ENCODE measurements at places on chromosomes 1 and 21. TPM values are rescaled to one million over a fixed set of nuclear protein-coding genes. Genes with fewer than 3 reads are reported as not detected.

DNA sequence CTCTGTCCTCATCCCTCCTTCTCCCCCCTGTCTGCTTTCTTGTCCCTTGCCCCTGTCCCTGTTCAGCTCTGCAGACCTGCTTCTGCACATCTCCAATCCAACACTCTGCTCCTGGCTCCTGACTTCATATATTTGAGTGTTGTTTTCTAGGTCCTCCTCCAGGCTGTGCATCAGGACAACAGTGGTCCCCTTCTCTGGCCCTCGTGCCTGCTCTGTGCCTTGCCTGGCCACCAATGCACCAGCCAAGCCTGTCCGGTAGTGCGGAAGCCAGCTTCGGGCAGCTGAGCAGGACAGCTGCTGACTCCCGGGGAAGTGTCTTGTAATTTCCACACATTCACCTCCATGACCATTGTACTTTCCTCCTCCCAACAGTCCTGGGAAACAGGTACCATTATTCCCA lies 203.4 kb upstream of the RAB4A start:
- H3K27me3 ChIP-seq, result peaks cover 45% of the 10 kb centered on the region
- no peak for DNase-seq
- H3K27ac ChIP-seq, result no peak overlapping the region

Gene TDRD10
- total RNA-seq, result not detected

DNA sequence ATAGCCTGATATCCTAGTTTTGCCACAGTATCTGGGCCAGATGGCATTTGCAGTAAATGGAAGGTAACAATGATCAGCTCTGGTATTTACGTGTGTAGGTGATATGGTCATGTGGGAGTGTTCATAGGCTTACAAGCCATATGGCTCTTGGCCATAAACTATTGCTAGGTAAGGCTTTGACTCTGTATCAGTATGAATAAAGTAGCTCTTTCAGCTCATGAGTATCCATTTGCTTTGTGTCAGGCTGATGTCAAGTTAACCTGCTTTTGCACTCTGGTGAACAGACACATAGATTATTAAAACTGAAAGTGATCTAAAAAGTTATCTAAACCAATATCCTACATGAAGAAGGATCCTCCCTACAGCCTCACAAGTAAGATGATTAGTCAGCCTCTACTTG lies 69.0 kb downstream of the DDR2 start:
- no peaks in the 10 kb centered on the region for H3K36me3 ChIP-seq
- no peak for DNase-seq
- peaks cover 23% of the 10 kb centered on the region for H3K4me1 ChIP-seq
- H3K4me3 ChIP-seq, result no peak overlapping the region
- H3K27me3 ChIP-seq, result no peaks in the 10 kb centered on the region
- H3K27ac ChIP-seq, result no peak overlapping the region

DNA sequence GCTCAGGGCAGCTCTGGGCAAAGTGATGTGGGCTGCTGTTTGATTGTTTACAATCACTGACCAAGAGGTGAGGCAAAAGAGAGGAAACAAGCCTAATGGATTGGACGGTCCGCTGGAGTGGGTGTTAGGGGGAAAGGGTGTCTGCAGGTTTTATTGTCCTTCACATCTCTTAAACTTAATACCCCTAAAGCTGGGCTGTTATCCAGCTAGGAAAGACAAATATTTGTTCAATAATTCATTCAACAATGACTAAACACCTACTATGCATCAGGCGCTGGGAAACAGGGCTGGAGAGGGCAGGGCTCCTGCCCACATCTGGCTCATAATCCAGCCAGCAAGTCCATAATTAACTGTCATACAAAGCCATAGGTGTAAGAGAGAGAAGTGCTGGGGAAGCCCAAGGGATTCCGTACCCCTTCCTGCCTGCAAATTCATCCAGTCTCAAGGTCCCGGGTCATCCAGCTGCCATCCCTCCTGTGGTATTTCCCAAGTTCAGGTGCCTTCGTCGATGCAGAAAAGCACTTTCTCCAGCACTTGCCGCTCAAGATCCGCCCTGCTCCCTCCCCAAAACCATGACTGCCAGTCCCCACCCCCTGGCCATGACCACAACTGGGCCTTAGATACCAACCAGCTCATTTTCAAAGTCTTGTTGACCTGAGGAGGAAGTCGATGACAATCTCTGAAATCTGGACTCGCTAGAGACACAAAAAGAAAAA lies 10.7 kb downstream of the TMEM63A start:
- peaks cover 59% of the 10 kb centered on the region for H3K4me1 ChIP-seq
- peak overlapping the region; percentile 36 for H3K27ac ChIP-seq
- DNase-seq, result peak; percentile 75
- H3K4me3 ChIP-seq, result no peak overlapping the region
- no peaks in the 10 kb centered on the region for H3K27me3 ChIP-seq

DNA sequence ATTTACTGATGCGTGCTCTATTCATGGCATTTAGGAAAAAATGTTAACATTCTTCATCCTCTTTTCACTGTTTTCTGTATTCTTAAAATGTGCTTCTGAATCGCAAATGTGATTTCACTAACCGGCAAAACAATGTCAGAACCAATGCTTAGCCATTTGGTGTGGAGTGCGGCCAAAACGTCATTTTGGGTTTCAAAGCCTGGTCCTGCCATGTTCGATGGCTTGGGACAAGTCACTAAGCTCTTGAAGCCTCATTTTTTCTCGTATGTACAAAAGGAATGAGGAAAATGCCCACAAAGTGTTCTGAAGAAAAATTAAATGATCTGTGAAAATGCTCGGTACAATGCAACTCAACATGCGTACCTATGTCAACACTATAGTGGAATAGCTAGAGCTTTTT lies 175.3 kb downstream of the APP start:
- no peak overlapping the region for H3K27ac ChIP-seq
- H3K36me3 ChIP-seq, result no peaks in the 10 kb centered on the region
- no peaks in the 10 kb centered on the region for H3K27me3 ChIP-seq
- DNase-seq, result no peak

DNA sequence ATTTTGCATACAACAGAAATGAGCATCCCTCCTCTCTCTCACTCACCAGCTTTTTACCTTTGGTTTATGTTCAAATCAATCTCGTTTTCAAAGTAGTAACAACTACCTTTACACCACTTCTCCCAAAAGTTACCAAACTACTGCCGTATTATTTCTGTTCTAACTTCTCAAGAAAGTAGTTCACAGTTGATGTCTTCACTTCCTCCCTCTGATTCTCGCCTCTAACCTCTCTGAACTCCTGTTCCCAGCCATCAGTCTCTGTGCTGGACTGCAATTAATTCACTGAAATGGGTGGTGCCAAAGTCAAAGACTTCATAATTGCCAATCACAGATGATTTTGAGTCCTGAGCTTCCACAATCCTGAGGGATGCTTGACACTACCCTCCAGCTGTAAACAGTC lies 54.0 kb downstream of the ZNF281 start:
- H3K4me3 ChIP-seq, result no peak overlapping the region
- H3K27ac ChIP-seq, result no peak overlapping the region
- no peaks in the 10 kb centered on the region for H3K27me3 ChIP-seq
- DNase-seq, result no peak
- peaks cover 26% of the 10 kb centered on the region for H3K4me1 ChIP-seq
- no peaks in the 10 kb centered on the region for H3K36me3 ChIP-seq

GRCh38 chr21:14737284-14737691 lies 191.2 kb upstream of the SAMSN1 start:
- no peak overlapping the region for H3K4me3 ChIP-seq
- H3K36me3 ChIP-seq, result no peaks in the 10 kb centered on the region
- no peaks in the 10 kb centered on the region for H3K27me3 ChIP-seq
- H3K4me1 ChIP-seq, result peaks cover 7% of the 10 kb centered on the region
- no peak overlapping the region for H3K27ac ChIP-seq
- no peak for DNase-seq

Gene SPRR2E
- total RNA-seq, result not detected

DNA sequence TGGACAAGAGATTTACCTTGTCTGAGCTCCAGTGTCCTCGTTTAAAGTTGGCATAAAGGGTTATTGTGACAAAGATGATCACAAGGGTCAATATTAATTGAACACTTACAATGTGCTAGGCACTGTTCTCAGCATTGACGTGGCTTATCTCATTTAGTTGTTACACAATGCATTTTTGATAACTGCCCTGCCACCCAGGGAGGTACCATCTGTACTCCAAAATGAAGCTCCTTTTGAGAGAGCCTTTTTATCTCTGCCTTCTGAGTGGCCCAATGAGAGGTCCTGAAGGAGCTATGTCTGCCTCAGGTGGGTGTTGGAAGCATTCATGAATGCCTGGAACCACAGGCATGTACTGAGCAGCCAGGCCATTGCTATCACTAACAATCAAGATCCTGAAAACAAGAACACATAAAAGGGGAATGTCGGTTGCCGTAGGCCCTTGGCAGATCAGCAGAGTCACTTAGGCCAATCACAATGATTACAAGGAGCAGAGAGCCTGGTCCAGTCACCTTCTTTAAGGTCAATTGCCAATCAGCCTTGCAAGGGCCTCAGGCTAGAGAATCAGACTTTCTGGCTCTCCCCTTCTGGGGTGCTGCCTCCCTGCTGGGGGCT lies 78.5 kb downstream of the NMNAT2 start:
- H3K4me3 ChIP-seq, result no peak overlapping the region
- no peaks in the 10 kb centered on the region for H3K36me3 ChIP-seq
- no peaks in the 10 kb centered on the region for H3K27me3 ChIP-seq
- no peak for DNase-seq
- peaks cover 18% of the 10 kb centered on the region for H3K4me1 ChIP-seq

- peak overlapping the region; percentile 22 for H3K27ac ChIP-seq
- H3K4me1 ChIP-seq, result peaks cover 13% of the 10 kb centered on the region
- no peaks in the 10 kb centered on the region for H3K27me3 ChIP-seq
- H3K4me3 ChIP-seq, result no peak overlapping the region
These were observed 14.9 kb upstream of the RAB42 start for GRCh38 chr1:28577052-28577678.

Gene NUDT17
- 1.0 TPM for total RNA-seq

GRCh38 chr1:170267317-170267716 lies 121.6 kb downstream of the NTMT2 start:
- H3K4me3 ChIP-seq, result no peak overlapping the region
- no peaks in the 10 kb centered on the region for H3K27me3 ChIP-seq
- no peaks in the 10 kb centered on the region for H3K4me1 ChIP-seq
- no peaks in the 10 kb centered on the region for H3K36me3 ChIP-seq
- no peak for DNase-seq

Gene DDI2
- 38.0 TPM for total RNA-seq

Gene MYCBP
- 51.9 TPM for total RNA-seq

DNA sequence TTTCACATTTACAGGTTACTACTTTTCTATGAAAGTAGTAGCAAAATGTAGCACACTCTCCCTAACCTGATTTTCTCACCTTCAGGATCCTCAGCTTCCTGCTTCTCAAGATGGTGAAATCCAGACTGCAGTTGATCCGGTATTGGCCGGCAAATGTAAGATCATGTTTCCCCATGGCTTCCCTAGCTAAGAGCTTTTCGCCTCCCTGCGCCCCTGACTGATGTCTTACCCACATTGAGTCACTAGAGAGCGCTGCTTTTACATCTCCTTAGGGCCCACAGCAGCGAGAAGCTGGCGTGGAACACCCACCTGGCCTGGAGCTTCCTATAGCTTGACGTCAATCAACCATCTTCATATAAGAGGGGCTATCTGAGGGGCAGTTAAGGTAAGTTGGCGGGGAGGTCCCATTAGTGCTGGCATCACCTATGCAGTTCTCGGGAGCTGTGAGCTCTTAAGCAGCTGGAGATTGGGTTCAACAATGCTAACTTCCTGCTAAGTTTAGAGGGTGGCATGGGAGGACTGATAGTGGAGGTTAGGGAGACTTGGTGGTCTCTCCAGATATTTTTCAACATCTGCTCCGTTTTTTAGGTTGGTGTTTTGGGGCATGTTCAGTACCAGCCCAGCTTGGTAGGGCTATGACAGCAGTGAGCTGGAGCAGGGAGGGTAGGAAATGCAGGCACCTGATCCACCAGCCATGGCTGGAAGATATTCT lies 5.5 kb downstream of the PTPN7 start:
- H3K27me3 ChIP-seq, result no peaks in the 10 kb centered on the region
- peaks cover 12% of the 10 kb centered on the region for H3K4me1 ChIP-seq
- no peaks in the 10 kb centered on the region for H3K36me3 ChIP-seq
- no peak overlapping the region for H3K27ac ChIP-seq
- H3K4me3 ChIP-seq, result no peak overlapping the region
- peak; percentile 70 for DNase-seq

DNA sequence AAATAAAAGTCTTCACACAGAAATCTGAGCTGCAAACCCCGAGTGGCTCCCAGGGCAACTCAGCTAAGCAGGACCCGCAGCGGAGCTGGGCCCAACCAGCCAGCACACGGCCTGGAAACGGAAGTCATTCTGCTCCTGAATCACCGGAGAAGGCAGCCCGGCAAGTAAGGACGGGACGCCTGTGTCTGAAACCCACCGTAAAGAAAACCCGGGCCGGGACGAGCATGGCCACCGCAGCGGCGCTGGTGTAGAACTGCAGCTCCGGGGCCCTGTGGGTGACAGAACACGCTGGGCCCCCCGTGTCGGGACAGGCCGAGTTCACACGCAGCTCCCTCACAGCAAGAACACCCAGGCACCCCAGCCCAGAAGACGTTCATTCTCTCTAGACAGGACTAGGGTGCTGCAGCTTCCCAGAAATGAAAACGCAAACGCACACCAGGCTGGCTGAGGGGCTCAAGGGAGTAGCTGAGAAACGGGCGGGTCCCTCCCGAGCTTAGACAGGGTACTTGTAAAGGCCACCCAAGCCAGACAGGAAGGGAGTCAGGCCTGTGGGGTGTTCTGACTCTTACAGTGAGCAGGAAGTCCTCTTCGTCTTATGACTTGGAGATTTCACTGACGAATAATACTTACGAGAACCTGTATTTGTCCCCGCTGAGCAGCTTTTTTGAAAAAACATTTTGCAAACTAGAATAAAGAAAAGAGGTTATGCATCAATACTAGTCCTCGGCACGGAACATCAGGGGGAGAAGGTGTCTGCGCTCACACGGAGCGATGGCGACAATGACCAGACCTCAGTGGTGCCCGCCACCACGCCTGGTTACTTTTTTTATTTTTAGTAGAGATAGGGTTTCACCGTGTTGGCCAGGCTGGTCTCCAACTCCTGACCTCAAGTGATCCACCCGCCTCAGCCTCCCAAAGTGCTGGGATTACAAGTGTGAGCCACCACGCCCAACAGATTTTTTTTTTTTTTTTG lies 10.9 kb upstream of the CDK11B start:
- no peak overlapping the region for H3K27ac ChIP-seq
- H3K4me1 ChIP-seq, result no peaks in the 10 kb centered on the region
- no peak overlapping the region for H3K4me3 ChIP-seq
- no peaks in the 10 kb centered on the region for H3K27me3 ChIP-seq

GRCh38 chr1:208026880-208027438 lies 116.0 kb upstream of the CD34 start:
- H3K36me3 ChIP-seq, result no peaks in the 10 kb centered on the region
- no peak overlapping the region for H3K27ac ChIP-seq
- no peak overlapping the region for H3K4me3 ChIP-seq
- H3K27me3 ChIP-seq, result no peaks in the 10 kb centered on the region
- H3K4me1 ChIP-seq, result no peaks in the 10 kb centered on the region

GRCh38 chr1:22749919-22750684 lies 39.5 kb downstream of the EPHB2 start:
- H3K4me1 ChIP-seq, result peaks cover 63% of the 10 kb centered on the region
- DNase-seq, result peak; percentile 88
- no peaks in the 10 kb centered on the region for H3K36me3 ChIP-seq
- peak overlapping the region; percentile 89 for H3K27ac ChIP-seq
- H3K4me3 ChIP-seq, result no peak overlapping the region
- no peaks in the 10 kb centered on the region for H3K27me3 ChIP-seq
